Activated effector memory CD4-positive, alpha-beta T cell treated with Interleukin-2 at 50 U/mL for 16 hours (primary cell): ENCODE measurements at places on chromosomes 2 and 18.

DNA sequence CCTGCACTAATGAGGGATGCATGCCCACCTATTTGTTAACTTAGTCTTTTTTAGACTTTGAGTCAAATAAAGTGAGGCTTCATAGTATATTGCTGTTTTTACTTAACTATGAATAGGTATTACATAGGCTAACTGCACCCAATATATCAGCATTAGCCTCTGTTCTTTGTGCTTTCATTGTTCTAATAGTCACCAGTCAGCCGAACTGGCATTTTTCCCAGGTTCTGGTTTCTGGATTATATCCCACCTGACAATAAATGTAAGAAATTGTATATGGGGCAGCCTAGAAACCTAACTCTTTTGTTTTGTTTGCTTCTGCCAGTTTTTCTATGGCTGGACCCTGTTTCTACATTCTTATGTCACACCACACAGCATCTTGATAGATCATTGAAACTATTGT lies 1672.4 kb upstream of the LRRTM1 start:
- no peak for DNase-seq

DNA sequence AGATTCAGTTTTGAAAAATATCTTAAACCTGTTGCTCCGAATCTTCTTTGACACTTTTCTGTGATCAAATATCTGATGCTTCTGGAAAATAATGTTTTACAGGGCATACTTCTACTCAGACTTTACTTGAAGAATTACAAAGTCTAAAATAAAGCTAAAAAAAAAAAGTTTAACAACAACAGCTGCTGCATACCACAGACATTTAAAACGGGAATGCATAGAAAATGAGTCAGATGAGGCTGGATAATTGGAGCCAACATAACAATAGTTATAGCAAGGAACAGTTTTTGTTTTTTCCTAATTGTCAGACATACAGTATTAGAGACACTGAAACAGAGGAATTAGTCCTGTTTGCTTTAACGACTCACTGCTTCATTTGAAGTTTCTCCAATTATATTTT lies 1090.2 kb downstream of the SUCLG1 start:
- no peak for DNase-seq

- DNase-seq = no peak
Measured at GRCh38 chr2:211396815-211397214, 840.4 kb downstream of the CPS1 start.

GRCh38 chr2:3672861-3673678 lies 15.1 kb downstream of the ALLC start:
- no peak for DNase-seq

- DNase-seq = no peak
Measured at GRCh38 chr2:1603059-1603458, 141.3 kb downstream of the PXDN start.

DNA sequence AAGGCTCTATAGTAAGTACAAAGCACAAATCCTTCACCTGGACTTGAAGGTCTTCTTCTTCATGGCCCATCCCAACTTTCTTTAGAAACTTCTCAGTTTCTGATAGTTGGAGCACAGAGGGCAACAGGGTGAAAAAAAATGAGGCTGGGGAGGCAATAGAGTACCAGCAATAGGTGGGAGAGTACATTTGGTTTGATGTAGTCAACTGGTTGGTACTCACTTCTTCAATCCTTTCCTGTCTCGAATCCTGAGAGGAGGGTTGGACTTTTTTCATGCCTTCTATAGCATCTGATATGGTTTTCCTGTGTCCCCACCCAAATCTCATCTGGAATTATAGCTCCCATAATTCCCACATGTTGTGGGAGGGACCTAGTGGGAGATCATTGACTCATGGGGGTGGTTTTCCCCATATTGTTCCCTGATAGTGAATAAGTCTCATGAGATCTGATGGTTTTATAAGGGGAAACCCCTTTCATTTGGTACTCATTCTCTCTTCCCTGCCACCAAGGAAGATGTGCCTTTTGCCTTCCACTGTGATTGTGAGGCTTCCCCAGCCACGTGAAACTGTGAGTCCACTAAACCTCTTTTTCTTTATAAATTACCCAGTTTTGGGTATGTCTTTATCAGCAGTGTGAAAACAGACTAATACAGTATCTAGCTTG lies 75.9 kb upstream of the LCLAT1 start:
- DNase-seq = no peak

- DNase-seq = no peak
Measured at GRCh38 chr2:22485486-22485885, 899.5 kb upstream of the KLHL29 start.

- no peak for DNase-seq
Measured at GRCh38 chr2:198448789-198449188, 644.4 kb downstream of the PLCL1 start.

DNA sequence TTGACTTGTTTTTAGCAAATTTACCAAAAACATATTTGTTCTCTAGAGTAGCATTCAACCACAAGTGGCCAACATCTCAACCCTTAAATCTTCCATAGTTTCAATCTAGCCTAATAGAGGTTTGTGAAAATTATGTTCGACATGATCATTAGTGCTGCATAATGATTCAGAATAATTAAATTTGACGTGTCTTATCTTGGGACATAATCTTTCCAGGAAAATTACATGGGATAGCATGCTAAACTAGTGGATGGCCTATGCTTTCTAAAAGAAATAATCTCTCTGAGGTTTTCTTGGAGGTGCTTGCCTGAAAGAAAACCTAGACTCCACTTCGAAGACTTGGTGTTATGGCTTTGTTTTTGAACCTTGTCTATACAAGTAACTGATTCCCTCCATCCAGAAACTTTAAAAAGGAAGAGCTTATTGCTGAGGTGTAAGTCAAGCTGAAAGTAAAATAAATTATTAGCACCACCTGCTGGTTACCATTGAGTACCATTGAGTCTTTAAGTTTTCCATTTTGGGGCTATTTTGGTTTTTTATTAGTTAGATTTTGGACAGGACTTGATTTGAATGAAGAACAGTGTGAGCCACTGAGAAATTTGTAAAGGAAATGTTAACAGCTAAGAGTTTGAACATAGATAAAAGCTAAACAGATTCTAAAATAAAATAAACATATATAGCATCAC lies 32.7 kb downstream of the COX7A2L start:
- DNase-seq = no peak

DNA sequence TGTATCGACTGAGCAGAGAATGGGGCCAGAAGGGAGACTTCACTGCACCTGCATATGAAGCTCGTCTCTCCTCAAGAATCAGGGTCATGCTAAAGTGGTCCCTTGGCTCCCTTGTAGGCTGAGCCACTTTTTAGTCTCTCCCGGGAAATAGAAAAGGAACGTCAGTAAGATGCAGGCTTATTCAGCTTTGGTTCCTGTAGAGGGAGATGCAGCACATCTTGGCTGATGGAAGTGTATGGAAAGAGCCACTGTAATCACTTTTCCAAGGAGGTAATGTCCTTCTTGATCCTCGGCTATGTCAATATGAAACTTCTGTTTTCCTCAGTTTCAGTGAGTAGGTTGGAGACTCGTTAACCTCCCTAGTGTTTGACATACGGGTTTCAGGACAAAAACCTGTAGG lies 235.2 kb downstream of the GCA start:
- DNase-seq = no peak
